Caki2 (cell line): ENCODE measurements at places on chromosomes 5 and 9.

- no peak for DNase-seq
Measured at GRCh38 chr9:89435071-89435823, 62.7 kb downstream of the SEMA4D start.

GRCh38 chr5:75668977-75669689 lies 48.1 kb downstream of the POC5 start:
- peak; percentile 38 for DNase-seq

DNA sequence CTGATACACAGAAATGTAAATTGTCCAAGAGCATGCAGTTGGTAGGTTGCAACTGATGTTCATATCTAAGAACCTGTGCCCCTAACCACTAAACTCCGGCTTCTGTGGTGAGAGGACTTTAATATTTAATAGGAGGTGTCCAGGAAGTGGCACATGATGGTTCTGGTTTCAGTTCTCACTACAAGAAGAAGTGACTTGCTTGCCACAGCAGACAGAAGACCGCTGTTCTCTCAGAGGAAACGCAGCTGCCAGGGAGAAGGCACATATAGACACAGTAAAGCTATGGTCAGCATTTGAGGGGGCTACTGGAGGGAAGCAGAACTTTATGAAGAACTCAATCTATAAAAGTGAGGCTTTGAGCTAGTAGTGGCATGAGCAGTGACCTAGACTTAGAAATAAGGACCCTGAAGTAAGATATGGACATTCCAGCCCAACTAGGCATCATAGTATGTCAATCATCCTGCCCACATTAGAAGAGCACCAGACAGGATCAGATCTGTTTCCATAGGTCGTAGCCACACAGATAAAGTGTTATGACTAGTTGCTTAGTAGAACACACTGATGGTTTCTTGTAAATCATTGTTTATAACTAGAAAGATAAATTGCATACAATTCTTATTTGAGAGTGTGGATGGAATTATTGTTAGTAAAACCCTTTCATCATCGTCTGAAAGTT lies 36.4 kb upstream of the DAB2 start:
- no peak for DNase-seq

DNA sequence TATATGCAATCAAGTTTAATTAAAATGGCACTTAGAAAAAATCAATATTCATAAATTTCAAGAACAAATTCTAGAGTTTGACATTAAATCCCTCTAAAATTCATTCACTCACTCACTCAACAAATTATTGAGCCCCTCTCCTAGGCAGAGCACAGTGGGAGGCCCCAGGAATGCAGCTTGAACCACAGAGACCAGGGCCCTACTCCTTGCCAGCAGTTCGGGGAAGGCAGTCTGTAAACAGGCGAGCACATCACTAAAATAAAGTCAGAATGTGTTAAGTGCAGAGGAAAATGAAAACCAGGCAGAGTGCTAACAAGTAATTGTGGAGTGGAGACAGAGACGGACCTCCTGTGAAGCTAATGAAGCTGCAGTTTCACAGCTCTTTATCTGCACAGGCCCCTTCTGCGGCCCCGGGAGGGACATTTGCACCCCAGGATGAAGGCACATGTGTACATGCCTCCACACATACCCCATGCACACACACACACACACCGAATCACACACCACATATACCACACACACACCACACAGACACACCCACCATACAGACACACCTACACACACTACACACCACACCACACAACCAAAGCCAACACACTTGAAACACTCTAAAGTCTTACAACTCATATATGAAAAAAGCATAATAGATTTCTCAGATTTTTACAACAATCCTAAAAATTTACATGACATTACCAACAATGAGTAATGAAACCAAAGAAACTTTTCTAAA lies 40.5 kb downstream of the BHMT start:
- no peak for DNase-seq

- DNase-seq: no peak
Measured at GRCh38 chr9:70994582-70994981, 126.8 kb downstream of the TRPM3 start.

DNA sequence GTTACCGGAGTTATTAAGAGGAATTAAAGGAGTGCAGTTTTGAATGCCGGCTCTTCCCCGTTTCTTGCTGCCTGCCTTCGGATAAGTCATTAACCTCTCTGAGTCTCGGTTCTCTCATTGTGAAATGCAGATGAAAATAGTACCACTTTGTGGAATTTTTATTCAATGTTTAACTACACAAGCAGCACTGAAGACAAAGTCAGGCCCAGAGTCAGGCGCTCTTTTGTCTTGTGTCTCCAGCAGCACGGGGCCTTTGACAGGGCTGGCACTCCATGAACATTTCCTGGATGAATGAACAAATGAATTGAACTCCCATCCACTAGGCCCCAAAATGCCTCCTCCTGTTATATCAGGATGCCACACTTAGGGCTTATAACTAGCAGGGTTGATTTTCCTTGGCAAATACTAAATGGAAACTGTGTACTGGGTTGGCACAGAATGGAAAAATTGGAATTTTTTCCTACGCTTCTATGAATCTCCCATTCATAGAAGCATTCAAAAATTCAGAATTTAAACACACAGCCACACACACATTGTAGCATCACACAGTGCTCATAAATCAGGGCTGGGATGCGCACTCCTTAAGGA lies 332.8 kb downstream of the MLLT3 start:
- no peak for DNase-seq

- DNase-seq: no peak
Measured at GRCh38 chr9:99222416-99223270, 561 bp downstream of the SEC61B start.

DNA sequence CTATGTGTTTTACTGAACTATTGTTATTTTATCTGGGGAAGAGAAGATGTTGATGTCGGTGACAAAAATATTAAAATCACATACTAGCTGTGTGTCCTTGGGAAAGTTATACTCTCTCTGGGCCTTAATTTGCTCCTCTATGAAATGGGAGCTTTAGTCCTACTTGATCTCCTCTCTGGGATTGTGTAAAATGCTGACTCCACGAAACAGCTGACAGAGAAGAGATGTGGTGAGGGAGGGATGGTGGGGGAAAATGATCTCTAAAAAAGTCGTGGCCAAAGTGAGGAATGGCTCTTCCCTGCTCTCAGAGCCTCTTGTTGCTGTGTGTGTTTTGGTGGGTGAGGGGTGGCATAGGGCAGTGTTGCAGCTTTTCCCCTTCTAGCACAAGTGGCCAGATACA lies 173.7 kb downstream of the MELK start:
- DNase-seq: no peak

- DNase-seq: no peak
Measured at GRCh38 chr9:127463911-127464310, 12.6 kb downstream of the LRSAM1 start.

DNA sequence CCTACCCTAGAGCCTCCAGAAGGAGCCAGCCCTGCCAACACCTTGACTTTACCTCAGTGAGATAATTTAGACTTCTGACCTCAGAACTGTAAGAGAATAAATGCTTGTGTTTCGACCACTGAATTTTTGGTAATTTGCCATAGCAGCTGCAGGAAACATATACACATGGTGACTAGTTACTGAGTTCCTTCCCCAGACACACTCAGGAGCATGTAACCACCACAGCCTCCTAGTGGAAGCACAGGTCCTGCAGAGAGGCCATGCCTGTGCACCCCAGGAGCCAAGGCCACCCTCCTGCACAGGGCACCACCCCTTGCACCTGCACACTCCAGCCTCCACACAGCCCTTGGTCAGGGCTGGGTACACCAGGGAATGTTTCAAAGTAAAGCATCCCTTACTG lies 7.6 kb upstream of the CAMSAP1 start:
- no peak for DNase-seq

- DNase-seq: no peak
Measured at GRCh38 chr9:72598639-72599038, 77.2 kb downstream of the TMC1 start.

DNA sequence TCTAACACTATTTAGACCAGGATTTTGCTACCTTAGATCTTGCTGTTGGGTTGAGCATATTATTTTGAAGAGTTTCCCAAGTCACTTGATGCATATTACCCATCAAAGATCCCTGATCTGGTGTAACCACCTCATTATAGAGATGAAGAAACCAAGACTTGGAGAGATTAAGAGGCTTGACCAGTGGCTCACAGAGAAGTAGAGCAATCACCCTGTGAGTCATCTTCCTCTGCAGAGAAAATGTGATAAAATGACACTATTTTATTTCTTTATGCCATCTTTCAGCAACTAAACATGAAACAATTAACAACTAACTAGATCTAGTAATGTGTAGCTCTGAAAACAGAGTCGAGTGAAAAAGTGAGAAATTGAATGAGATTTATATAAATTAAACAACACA lies 76.1 kb downstream of the KIF4B start:
- DNase-seq: no peak

DNA sequence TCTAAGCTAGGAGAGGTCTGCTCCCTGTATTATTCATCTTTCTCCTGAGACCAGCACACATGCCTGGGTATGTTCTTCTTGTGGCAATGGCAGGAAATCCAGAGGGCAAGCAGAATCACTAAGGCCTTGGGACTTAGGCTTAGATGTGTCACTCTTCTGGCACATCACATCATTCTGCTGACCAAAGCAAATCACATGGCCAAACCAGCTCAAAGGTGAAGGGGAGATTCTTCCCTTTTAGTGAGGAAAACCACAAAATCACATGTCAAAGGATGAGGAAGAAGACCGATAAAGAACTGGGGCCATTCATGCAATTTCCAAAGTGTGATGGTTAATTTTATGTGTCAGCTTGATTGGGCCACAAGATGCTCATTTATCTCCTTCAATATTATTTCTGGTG lies 5.7 kb upstream of the AGGF1 start:
- DNase-seq: no peak

- no peak for DNase-seq
Measured at GRCh38 chr9:101399643-101399970, 956 bp downstream of the ZNF189 start.

GRCh38 chr9:132942541-132943182 lies 1.8 kb downstream of the TSC1 start:
- no peak for DNase-seq

DNA sequence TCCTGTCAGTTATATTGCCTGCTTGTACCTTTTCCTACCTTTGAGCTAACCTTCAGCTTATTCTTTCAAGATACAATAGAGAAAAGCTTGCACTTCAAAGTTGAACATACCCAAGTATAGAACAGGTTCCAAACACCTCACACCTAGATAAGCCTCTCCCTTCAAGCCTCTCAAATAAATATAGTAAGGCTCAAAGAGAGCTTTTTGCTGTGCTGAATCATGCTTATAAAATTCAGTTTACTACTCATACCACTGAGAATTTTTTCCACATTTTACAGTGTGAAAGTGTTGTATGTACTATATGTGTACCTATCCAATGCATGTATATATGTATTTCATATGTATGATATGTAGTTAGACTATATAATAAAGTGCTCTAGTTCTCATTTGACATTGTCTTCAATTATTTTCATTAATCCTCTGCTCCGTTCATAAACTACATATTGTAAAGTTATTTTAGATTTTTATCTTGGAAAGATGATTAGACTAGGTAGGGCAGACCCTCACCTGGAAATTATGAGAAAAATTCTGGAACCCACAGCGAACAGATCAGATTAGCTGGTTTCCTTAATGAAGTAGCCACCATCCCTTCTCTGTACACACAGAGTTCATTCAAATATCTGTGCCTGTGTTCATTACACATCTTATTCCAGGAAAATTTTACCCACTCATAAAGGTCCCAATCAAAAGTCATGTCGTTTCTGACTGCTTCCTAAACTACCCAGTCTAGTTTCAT lies 149.2 kb upstream of the RGMB start:
- no peak for DNase-seq

- no peak for DNase-seq
Measured at GRCh38 chr9:74662674-74663073, 165.5 kb downstream of the RORB start.

DNA sequence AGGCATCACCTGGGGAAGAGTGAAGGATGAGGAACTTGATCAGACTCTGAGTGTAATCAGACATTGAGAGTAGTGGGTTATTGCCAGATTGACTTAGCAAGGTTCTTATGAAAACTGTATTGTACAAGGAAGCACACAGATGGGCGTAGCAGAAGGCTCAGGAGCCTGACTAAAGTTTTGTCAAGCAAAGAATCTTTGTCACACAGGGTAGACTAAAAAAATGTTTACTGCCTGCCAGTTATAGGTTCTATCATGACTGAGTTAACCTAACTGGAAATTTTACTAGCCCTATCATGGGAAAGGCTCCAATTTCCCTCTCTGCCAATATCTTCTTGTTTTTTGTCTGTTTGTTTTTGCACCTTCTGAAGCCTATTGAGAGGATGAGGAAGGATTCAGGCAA lies 19.1 kb downstream of the CAMK4 start:
- DNase-seq: no peak

DNA sequence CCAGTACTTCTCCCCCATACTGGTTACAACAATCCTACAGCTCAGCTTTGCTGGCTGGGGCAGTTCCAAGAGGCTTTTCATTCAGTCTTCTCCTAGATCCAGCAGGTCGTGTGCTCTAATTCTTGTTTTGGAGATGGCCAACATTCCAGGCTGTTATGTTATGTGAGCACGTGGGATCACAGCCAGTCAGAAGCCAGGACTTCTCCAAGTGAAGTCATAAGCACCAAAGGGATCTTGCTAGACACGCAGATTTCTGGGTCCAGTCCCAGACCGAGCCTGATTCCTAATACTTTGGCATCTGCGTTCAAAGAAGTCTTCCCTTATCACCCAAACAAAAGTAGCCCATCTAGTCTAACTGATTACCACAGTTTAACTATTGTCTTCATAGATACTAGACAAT lies 1.4 kb upstream of the LARP1 start:
- DNase-seq: peak; percentile 15

DNA sequence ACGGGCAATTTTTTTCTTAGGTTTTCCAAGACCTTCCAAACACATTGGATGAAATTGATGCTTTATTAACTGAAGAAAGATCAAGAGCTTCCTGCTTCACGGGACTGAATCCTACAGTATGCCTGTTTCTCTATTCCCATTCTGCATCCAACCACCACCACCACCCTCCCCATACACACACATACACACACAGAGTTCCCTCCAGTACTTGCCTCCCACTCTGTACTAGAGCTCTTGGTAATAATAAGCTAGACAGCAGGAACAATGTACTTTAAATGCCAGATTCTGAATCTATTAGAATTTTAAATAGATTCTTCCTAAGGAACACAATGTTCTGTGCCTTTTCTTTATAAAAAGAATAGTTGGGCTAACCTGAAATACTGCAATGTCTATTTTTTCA lies 67.4 kb downstream of the KLF9 start:
- DNase-seq: no peak

DNA sequence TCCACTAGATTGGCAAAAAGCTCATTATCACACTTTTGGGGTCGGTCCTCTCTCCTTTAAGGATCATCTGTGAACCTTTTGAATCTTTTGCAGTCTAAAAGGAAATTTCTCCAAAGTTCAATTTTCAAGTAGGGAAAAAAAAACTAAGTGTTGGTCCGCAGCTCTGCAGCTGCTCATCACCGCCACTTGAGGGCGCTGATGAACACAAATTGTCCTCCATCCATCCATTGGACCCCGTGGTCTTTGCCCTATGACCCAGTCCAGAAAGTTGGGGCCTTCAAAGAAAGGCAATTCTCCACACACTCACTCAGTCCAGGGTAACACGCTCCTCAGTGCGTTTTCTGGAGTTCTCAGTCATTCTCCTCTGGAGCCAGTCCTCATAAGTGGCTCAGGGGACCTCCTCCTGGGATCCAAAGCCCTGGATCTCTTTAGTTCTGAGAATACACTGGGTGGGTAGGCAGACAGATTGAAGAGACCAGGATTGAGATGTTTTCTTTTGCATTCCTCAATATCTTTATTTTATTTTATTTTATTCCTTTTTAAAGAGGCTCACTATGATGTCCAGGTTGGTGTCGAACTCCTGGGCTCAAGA lies 63.6 kb upstream of the SLC28A3 start:
- no peak for DNase-seq

GRCh38 chr5:127754706-127755105 lies 51.5 kb downstream of the CCDC192 start:
- no peak for DNase-seq

GRCh38 chr5:93425096-93425495 lies 155.9 kb downstream of the NR2F1-AS1 start:
- no peak for DNase-seq
